ENCODE measurements at places on chromosomes 4 and X. TPM values are rescaled to one million over a fixed set of nuclear protein-coding genes. Genes with fewer than 3 reads are reported as not detected.

Gene YIPF7
- total RNA-seq = not detected

Gene ANXA3
- 117 TPM for total RNA-seq

Gene COL4A5
- 193 TPM for total RNA-seq

Gene HTN1
- not detected for total RNA-seq

Gene CHIC2
- 22.2 TPM for total RNA-seq

Gene NUDT11
- 30.6 TPM for total RNA-seq

Gene VCX2
- total RNA-seq = not detected

Gene CWH43
- not detected for total RNA-seq

Gene CT45A1
- total RNA-seq = not detected

Gene USP26
- total RNA-seq = not detected

Gene HSFX4
- not detected for total RNA-seq

Gene MAP7D2
- total RNA-seq = 0.23 TPM

Gene MAML3
- 12.0 TPM for total RNA-seq

Gene ART3
- total RNA-seq = not detected

Gene NKX6-1
- 2.0 TPM for total RNA-seq

Gene SYNPO2
- 1.2 TPM for total RNA-seq

Gene AMOT
- 0.98 TPM for total RNA-seq

Gene SLITRK2
- total RNA-seq = 0.02 TPM

Gene FAM9B
- not detected for total RNA-seq

Gene HEPH
- not detected for total RNA-seq

Gene CENPE
- 22.4 TPM for total RNA-seq

Gene DACH2
- not detected for total RNA-seq

Gene GALNT7
- total RNA-seq = 21.6 TPM

Gene SUPT20HL2
- not detected for total RNA-seq

Gene ADH1B
- total RNA-seq = not detected

Gene GUCY1B1
- 1.1 TPM for total RNA-seq

Gene GLRB
- total RNA-seq = 14.7 TPM

Gene HSFX2
- total RNA-seq = not detected

Gene CT45A9
- not detected for total RNA-seq

Gene TEX13C
- not detected for total RNA-seq

Gene ATP11C
- total RNA-seq = 65.9 TPM

Gene IL2RG
- total RNA-seq = not detected

Gene SHROOM2
- total RNA-seq = 0.17 TPM

Measured in NCI-H460 (cell line).